ACHN (cell line): ENCODE measurements at places on chromosomes 13 and 19.

- DNase-seq: no peak
Measured at GRCh38 chr13:35729926-35730627, 253.6 kb upstream of the MAB21L1 start.

DNA sequence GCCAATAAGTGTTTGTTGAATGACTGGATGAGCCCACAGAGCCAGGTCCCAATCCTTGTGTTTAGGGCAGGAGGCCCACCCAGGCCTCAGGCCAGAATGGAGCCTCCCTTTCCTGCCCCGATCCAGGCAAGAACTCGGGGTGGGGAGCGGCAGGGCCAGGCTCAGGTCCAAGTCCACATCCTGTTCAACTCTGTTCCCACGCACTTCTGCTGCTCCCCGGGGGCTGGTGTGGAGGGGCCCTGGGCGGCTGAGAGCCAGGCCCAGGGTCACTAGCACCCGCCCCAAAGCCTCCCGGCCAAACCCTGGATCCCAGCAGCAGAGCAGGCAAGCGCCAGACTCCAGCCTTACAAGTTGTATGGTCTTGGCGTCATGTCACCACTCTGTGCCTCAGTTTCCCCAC, 8.0 kb downstream of the ANGPTL8 start:
- no peak for DNase-seq

DNA sequence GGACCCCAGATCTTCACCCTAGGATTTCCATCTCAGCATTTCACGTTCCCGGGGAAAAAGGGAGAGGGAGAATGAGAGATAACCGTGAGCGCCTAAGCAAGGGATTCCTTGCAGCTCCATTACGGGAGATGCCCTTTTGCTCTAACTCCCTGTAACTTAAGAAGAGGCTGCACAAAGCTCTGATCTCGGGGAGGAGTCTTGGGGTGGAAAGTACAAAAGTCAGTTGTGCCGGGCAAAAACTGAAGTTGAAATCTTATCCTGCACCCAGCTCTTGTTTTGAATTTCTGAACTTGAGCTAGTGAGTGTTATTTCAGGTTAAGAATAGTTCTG, 256.4 kb upstream of the SOX21 start:
- DNase-seq: no peak

DNA sequence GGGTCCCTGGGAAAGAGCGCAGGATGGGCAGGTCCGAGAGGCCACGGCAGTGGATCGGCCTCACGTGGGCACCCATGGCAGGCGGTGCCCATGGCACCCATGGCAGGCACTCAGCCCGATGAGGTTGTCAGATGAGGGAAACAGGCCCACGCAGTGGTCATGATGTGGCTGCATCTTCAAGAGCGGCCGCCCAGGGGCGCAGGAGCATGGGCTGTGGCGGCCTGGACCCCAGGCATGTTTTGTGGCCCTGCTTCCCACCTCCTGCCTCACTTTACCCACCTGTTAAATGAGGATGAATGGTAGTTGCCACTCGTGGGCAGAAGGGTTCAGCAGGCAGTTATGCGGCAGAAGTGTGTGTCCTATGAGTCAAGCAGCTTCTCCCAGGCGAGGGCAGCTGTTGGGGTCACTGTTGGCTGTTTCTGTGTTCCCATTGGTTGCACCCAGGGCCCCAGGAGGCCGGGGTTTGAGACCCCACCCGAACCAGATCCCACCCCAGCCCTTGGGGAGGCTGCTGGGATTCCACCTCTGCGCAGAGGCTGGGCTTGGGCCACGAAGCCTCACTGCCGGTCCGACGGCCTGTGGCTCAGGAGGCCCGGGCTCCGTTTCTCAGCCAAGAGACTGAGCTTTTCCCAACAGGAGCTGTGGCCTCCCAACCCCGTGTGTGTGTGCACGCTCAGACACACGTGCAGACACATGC, 30.0 kb downstream of the CSNK1G2 start:
- peak; percentile 38 for DNase-seq

DNA sequence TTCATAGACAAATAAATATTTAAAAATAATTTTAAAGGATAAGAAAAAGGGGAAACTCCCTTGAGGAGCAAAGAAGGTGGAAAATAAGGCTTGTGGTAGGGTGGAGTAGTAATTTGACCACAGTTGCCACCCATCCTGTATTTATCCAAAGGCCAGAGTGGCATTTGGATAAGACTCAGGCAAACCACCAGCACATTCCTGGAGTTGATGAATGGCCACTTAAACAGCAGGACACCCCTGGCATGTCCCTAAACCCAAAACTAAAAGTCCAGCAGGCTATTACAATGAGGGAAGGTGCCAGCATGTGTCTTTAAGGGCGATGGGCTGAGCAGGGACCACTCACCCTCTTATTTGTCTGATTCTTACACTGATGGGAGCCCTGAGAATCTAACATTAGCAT, 9.8 kb upstream of the FRY start:
- DNase-seq: no peak
